Psoas muscle (tissue), 8 donors: ENCODE measurements at places on chromosomes 1 and 21. TPM values are rescaled to one million over a fixed set of nuclear protein-coding genes. Genes with fewer than 3 reads are reported as not detected.

DNA sequence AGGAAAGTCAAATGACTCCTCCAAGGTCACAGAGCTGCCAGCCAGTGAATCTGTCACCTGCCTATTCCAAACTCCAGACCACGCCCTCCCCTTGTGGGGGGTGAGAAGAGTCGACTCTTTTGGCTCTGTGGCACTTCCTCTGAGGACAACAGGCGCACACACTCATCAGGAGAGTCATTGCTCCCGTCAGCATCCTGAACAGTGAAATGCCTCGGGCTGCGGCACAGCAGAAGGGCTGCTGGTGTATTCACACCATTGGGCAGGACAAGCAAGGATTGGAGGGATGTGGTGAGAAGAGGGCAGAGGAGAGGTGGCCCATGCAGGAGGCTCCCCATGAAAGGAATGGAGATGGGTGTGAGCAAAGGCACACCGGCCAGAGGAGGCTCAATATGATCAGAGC, 239.0 kb downstream of the TOMM20 start:
- no peak for DNase-seq

- peak; percentile 60 for DNase-seq
Measured at GRCh38 chr1:183472488-183473216, at the start of gene SMG7. SMG7 (plus strand) TSS chr1:183472499; CDS start chr1:183472621, 122 bp downstream.

- no peak for DNase-seq
Measured at GRCh38 chr1:94280541-94280940, 43.2 kb upstream of the ARHGAP29 start.

- DNase-seq: no peak
Measured at GRCh38 chr21:35512346-35512745, 463.2 kb upstream of the RUNX1 start.

DNA sequence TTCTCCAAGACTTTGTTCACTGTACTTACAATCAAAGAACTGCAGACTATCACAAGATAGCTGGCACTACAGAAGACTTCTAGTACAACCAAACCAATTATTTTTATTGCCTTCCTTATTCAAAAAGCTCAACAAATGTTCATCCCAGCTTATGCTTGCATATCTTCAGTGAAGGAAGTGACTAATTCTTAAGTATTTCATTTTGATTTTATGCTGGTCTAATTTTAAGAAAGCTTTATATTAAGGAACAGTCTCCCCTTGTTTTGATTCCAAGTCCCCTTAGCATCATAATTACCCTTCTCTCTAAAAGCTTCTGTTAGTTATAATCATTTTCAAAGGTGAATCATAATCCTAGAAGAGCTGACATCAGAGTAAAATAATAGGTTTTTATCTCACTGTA, 132.9 kb downstream of the LRRIQ3 start:
- no peak for DNase-seq

DNA sequence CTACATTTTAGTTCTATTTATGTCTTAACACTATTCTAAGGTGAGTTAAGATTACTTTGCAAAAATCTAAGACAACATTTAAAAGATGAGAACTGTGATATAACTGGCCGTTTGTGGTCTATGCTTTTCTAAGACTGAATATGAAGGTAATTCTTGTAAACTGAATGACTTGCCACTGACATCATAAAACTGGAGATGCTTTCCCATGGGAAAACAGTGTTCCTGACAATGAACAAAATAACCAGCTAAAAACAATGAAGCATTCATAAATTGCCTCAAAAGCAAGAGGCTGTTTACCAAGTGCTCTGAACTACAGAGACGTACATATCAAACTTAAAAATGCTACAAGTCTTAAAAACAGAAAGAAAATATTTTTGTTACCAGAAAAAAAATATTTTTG, 54.7 kb downstream of the APP start:
- DNase-seq: no peak

- no peak for DNase-seq
Measured at GRCh38 chr1:221521686-221522085, 220.2 kb downstream of the DUSP10 start.

DNA sequence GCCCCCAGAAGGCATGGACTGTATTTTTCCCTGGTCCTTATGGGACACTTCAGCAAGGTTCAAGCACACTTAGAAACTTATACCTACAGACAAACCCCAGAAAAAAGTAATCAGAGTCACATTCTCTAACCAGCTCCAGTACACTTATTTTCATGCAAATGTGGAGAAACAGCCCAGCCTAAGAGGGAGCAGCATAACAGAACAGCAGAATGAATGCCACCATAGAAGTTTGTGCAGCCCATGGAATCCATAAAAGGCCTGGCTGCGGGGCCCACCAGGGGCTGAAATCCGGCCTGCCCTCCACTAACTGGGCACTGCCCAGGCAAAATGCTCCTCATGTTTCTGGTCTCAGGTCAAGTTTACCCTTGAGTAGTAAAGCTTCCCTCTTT, 60.4 kb upstream of the ATP1A1 start:
- no peak for DNase-seq

GRCh38 chr1:37342736-37343135, 131.6 kb upstream of the ZC3H12A start:
- no peak for DNase-seq

GRCh38 chr1:24410750-24411149, 2.8 kb downstream of the STPG1 start:
- no peak for DNase-seq

GRCh38 chr1:24415910-24416665, 486 bp downstream of the NIPAL3 start:
- no peak for DNase-seq

DNA sequence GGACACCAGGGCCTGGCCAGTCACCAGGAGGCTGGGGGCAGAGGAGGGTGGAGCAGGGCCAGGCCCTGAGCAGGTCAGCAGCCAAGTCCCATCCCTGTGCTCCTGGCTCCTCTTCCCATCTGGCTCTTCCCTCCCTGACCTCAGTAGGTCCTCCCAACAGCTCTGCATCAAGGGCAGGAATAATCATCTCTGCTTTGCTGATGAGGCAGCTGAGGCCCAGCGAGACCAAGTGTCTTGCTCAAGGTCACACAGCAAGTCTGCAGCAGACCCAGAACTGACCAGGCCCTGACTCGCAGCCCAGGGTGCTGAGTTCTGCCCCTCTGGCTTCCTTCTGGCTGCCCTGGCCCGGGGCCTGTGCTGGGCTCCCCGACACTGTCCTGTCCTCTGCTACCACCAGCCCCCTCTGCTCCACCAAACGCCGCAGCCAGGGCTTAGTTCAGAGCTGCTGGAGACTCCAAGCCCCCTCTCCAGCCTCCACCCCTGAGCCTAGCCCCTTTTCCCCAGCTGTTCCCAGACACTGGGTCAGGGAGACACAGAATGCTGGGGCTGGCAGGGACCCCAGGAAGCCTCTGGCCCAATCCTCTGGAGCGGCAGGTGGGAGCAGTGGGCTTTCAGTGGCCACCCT, 224.9 kb downstream of the PTPRU start:
- DNase-seq: no peak

- peak; percentile 70 for DNase-seq
Measured at GRCh38 chr1:30523055-30524020, 200.0 kb downstream of the MATN1 start.

DNA sequence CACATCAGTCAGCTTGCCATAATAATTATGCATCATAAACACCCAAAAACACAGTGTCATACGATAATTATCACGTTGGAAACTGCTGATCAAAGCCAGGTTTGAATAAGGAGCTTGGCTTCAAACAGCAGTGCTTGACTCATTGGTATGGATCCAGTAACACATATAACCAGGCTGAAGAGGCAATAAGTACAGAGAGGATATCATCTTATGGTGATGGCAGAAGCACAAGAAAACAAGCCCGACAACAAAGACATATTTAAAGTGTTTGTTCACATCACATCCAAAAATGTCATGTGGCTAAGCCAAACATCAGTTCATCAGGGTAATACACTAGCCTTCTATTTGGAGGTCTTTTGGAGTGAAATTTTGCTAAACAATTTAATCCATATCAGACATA, 389.7 kb downstream of the NCAM2 start:
- no peak for DNase-seq

DNA sequence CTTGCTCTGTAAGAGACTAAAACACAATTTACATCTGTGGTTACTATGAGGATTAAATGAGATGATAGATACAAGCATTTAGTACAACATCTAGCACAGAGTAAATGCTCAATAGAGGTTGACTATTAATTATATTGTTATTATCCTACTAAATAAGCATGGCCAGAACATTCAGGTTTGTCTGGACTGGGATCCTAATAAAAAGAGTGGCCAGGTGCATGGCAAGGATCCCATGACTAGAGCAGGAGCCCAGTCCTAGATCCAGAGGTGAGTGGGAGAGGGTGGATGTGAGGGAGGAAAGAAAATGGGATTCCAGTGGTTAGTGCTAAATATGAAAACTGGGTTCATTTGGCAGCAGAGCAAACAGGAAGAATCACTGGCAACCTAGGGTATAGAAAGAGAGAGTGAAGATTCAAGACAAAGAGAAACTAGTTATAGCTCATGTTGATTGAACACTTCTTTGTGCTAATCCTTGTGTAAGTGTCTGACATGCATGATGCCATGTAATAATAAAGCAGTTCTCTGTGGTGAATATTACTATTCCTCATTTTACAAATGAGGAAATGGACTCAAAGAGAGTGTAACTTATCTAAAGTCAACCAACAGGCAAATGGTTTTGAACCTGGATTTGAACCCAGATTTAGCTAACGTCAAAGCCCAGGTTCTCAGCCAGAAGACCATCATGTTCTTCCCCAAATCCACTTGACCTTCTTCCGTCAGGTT, 71.1 kb upstream of the FGGY start:
- DNase-seq: no peak

GRCh38 chr1:205536759-205537361, 32.4 kb downstream of the CDK18 start:
- peak; percentile 10 for DNase-seq

DNA sequence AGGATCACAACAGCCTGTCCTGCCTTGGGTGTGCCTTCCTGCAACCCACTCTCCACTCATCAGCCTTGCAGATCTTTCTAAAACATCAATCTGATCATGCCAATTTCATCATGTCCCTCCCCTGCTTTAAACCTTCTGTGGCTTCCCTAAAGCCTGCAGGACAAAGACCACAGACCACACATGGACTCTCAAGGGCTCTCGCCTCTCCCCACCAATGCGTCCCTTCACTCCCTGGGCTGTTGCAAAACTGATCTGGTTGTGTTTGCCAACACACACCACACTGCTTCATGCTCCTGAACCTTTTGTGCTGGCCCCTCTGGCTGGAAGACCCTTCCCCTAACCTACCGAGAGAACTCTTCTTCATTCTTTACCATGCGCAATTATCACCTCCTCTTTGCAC, 72.4 kb downstream of the ITPKB start:
- DNase-seq: peak; percentile 28

DNA sequence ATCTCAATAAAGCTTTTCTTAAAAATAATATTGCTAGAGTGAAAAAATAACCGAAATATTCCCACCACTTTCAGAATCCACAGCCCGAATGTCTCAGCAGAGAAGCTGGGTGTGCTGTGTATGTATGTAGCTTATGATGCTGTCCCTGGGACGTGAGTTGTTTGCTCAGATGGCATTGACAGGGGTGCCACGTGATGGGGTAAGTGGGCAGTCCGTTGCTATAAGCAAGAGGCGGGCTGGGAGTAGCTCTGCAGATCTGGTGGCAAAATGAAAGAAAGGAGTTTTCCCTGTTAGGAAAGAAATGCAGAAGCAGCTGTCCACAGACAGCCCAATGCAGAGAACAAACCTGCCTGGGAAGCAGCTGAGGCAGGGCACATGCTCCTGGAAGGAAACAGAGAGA, 3.8 kb upstream of the FAM20B start:
- no peak for DNase-seq

- no peak for DNase-seq
Measured at GRCh38 chr1:159847231-159847630, 15.2 kb downstream of the VSIG8 start.

- no peak for DNase-seq
Measured at GRCh38 chr1:110266834-110267233, 56.7 kb downstream of the KCNC4 start.

- DNase-seq: no peak
Measured at GRCh38 chr1:153339802-153340201, 8.8 kb downstream of the PGLYRP4 start.

GRCh38 chr1:82515650-82516049, 714.9 kb downstream of the ADGRL2 start:
- no peak for DNase-seq

DNA sequence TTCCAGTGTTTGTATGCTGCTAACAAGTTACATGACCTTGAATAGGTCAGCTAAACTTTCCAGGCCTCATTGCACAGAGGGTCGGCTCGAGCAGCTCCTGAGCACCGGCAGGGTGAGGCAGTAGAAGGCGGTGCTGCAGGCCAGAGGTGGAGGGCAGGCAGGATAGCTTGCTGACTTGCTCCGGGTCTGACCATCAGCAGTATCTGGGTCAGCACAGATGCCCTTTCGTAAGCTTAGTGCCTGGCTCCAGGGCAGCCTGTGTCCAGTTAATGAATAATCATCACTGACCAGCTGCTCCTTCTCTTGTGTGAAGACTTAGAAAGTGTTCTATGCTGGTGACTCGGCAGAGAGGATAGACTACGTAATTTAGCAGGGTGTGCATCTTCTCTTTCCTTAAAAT, 6.9 kb downstream of the MAPKAPK2 start:
- peak; percentile 69 for DNase-seq

- no peak for DNase-seq
Measured at GRCh38 chr21:38088916-38089762, 167.7 kb upstream of the KCNJ15 start.

GRCh38 chr1:25056536-25056935, 126.5 kb upstream of the RUNX3 start:
- DNase-seq: no peak

GRCh38 chr1:25503551-25504426, 39.6 kb upstream of the LDLRAP1 start:
- DNase-seq: peak; percentile 46

DNA sequence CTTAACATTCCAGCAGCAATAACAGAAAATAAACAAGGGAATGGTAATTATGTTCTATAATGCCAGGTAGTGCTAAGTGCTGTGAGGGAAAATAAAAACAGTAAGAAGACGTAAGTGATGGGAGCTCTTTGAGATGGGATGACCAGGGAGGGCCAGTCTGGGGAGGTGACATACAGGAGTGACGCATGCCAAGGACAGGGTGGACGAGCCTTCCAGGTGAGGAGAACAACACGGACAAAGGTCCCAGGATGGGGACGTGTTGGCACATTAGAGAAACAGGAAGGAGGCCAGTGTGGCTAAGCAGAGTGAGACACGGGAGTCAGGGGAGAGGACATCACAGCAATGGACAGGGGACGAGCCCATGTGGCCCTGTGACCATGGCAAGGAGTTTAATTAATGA, 11.7 kb upstream of the LRRC52 start:
- DNase-seq: no peak

GRCh38 chr21:42652527-42653230, 742 bp upstream of the PDE9A start:
- DNase-seq: peak; percentile 80

- DNase-seq: no peak
Measured at GRCh38 chr1:70896224-70896623, 151.4 kb downstream of the PTGER3 start.

- no peak for DNase-seq
Measured at GRCh38 chr1:70101231-70101630, 104.1 kb downstream of the LRRC40 start.

- DNase-seq: no peak
Measured at GRCh38 chr1:19665186-19665495, 466 bp downstream of the HTR6 start.

Gene LRRC39
- 59.1 TPM for polyA plus RNA-seq

Gene DIO1
- polyA plus RNA-seq: not detected

Gene DMBX1
- polyA plus RNA-seq: not detected

Gene CACNA1S
- polyA plus RNA-seq: 48.1 TPM

Gene RBP7
- 7.0 TPM for polyA plus RNA-seq

Gene IQCC
- 0.46 TPM for polyA plus RNA-seq

Gene ARHGEF10L
- polyA plus RNA-seq: 36.1 TPM

Gene PCSK9
- under 0.01 TPM for polyA plus RNA-seq

Gene SPRR5
- polyA plus RNA-seq: not detected

Gene TDRD5
- not detected for polyA plus RNA-seq

Gene NR1I3
- 0.25 TPM for polyA plus RNA-seq

Gene C4BPA
- not detected for polyA plus RNA-seq

Gene OR2L8
- not detected for polyA plus RNA-seq
